ENCODE measurements at places on chromosomes 16 and 17.
A peak's percentile ranks its signal among the peaks of the same experiment; 100 is the strongest.

- no peak for DNase-seq
Observed at GRCh38 chr17:7352503-7352889, 534 bp downstream of the KCTD11 start.

GRCh38 chr16:970766-971581, at the start of gene LMF1:
TSS of gene LMF1 (minus strand) at chr16:970984. CDS start at chr16:970980, 4 bp downstream.
- DNase-seq: peak; percentile 26

- no peak for DNase-seq
Observed at GRCh38 chr17:15284537-15284936, 19.4 kb upstream of the PMP22 start.

- DNase-seq: peak; percentile 38
Observed at GRCh38 chr16:72355561-72355960, 183.6 kb upstream of the PMFBP1 start.

- DNase-seq: no peak
Observed at GRCh38 chr16:65967376-65967775, 399.1 kb upstream of the CDH5 start.

DNA sequence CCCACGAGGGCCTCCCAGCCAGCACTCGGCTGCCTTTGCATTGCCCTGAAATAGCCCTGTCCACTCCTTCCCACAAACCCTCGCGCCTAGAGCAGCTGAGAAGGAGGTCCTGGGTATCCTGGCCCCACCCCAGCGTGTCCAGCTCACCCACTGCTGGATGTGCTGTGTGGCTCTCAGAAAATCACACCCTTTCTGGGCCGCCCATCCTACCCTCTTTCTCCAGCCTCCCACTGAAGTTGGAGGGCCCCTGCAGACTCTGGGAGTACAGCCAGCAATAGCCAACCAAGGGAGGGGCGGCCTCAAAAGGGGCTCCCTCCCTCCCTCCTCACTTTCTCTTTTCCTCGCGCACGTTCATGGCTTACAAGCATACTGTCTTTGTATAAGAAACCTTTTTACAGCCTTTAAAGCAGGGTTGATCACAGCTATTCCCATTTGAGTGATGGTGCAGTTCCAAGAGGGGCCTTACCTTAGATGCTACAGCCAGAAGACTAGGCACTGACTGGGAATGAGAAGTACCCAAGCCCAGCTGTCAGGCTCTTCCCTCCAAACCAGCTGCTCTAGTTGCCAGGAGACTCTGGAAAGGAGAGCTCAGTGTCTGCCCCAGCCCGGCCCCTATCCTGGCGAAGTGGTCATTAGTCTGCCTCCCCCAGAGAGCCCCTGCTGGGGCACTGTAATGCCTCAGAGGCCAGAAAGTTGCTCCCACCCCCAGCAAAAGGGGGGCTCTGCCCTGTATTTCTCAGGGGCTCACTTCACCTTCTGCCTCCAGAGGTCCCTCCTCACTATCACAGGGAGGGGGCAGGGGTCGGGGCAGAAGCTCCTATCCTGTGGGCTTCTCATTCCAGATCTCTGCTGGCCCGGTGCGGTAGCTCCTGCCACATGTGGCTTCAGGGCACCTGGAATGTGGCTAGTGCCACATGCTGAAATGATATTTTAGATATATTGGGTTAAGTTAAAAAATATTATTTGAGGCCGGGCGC, 38.1 kb downstream of the DCAKD start:
- no peak for DNase-seq

- no peak for DNase-seq
Observed at GRCh38 chr16:52781005-52781630, 234.2 kb upstream of the TOX3 start.

GRCh38 chr17:62191390-62192361, 126.6 kb upstream of the MED13 start:
- no peak for DNase-seq

DNA sequence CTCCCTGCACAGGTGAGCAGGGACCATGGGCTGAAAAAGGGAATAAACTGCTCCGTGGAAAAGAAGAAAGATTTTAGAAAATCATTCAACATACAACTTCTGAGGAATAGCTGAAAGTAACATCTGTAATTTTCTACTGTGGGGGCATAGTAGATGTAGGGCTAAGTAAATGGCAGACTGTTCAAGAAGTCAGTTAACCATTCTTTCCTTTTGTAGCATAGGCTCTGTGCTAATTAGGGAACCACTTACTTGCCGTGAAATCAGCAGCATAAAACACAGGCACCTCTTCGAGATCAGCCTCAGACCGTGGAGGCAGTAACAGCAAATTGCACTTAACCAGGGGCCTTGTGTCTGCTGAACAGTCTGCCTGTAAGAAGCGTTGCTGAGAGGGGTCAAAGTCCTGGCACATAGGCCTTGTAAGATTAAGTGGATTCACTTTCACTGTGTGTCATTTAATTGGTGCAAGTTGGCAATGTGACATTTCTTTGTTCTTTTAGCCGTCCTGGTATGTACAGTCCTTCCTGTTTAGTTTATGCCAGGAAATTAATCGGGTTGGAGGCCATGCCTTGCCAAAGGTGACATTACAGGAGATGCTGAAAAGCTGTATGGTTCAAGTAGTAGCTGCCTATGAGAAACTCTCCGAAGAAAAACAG, 10.4 kb downstream of the COG1 start:
- DNase-seq: no peak

DNA sequence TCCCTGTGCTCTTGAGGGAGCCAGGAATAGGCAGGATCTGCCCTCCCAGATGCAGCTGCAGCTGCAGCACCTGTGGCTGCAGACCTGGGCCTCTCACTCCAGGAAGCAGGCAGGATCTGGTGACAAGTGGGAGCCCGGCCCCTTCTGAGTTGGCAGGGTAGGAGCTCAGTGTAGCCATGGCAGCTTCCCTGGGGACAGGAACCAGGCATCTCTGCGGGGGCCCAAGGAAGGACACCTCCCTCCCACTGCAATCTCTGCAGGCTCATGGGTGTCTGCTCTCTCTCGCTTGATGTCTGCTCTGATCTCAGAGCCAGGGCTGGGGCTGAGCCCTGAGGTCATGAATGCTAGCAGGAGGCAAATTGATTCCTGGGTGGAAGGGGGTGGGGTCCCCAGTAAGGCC, 592.5 kb upstream of the CA10 start:
- DNase-seq: no peak

DNA sequence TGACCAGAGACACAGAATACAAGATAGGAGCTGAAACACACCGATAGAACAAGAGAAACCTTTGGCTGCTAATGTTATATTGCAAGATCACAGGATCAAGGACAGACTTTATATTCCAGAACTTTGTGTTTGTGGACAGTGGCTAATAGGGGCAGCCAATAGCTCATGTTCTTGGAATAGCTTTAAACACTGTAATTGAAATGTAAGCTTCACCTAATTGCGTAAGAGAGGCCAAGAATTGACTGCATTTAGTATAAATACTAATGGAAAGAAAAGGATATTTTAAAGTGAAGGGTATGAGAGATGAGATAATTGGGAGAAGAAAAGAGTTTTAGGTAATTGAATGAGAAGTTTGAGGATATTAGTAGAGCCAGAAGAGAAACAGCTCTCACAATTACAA, 758.8 kb downstream of the CDH11 start:
- no peak for DNase-seq
